Karpas-422 (cell line): ENCODE measurements at places on chromosomes 12 and 14. TPM values are rescaled to one million over a fixed set of nuclear protein-coding genes. Genes with fewer than 3 reads are reported as not detected.

GRCh38 chr14:83255015-83255726 lies 1721.5 kb upstream of the SEL1L start:
- H3K27ac ChIP-seq = no peak overlapping the region
- H3K36me3 ChIP-seq = no peaks in the 10 kb centered on the region
- DNase-seq = peak; percentile 45
- H3K4me3 ChIP-seq = no peak overlapping the region
- H3K27me3 ChIP-seq = no peaks in the 10 kb centered on the region

GRCh38 chr14:24132976-24133375 lies 2.5 kb downstream of the FITM1 start:
- peaks cover 23% of the 10 kb centered on the region for H3K4me1 ChIP-seq
- H3K4me3 ChIP-seq = no peak overlapping the region
- no peak for DNase-seq
- H3K27ac ChIP-seq = no peak overlapping the region
- H3K27me3 ChIP-seq = no peaks in the 10 kb centered on the region

DNA sequence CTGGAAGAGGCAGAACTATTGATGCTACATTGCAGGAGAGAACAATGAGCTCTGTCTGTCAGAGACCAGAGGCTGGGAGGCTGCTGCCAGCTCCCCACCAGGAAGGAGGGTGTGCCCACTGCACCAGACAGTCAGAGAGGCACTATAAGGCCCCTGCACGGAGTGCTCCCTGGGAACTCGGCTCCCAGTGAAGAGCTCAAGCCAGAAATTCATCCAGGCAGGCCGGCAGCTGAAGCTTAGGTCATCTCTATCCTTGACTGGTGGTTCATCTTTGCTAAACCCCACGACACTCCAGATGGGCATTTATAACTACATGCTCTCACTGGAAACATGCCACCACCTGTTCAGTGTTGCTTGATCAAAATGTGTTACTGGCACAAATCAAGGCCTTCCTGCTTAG lies 65.1 kb upstream of the GPATCH2L start:
- no peaks in the 10 kb centered on the region for H3K36me3 ChIP-seq
- no peaks in the 10 kb centered on the region for H3K4me1 ChIP-seq
- H3K27ac ChIP-seq = no peak overlapping the region
- DNase-seq = no peak
- H3K4me3 ChIP-seq = no peak overlapping the region

MFAP5 gene
- total RNA-seq = not detected in 2 replicates

FOS gene
- total RNA-seq = 3.8 and 5.5 TPM in 2 replicates

DNA sequence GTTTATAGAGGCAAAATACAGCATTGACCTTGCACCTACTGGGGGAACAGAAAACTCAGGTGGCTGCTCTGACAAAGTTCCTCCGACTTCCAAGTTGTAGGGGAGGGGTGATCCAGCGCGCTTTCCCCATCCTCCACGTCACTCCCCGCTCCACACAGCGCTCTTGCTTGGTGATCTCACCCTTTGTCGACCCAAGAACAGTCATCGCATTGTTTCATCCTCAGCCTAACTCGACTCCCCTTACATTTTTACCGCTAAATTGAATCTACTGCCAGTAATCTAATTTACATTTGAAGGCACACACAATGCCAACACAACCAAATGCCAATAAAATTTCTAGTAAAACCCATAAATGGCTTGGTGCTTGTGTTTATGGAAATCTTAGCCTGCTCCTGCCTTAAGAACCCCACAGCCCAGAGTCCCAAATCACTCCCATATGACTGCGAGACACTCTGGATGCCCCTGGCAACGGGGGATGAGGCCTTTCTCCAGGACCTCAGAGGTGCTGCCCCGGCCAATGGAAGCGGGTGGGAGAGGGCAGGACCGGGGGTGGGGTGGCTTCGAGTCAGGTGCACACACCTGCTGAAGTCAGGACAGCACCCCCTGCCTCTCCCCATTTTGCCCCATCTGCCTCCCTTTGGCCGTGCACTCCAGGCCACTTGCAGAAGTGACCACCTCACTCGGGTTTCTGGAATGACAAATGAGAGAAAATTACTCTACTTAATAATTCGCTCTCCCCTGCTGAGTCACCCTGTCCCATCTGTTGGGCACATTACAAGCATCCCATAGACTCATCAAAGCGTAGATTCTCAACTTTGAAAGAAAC lies 98.2 kb upstream of the GSC start:
- H3K4me3 ChIP-seq = no peak overlapping the region
- no peak for DNase-seq
- H3K27ac ChIP-seq = no peak overlapping the region
- H3K27me3 ChIP-seq = 0 out of 2 replicates have a peak, but pooled peaks cover 3% of the 10 kb centered on the region
- no peaks in the 10 kb centered on the region for H3K36me3 ChIP-seq

DNA sequence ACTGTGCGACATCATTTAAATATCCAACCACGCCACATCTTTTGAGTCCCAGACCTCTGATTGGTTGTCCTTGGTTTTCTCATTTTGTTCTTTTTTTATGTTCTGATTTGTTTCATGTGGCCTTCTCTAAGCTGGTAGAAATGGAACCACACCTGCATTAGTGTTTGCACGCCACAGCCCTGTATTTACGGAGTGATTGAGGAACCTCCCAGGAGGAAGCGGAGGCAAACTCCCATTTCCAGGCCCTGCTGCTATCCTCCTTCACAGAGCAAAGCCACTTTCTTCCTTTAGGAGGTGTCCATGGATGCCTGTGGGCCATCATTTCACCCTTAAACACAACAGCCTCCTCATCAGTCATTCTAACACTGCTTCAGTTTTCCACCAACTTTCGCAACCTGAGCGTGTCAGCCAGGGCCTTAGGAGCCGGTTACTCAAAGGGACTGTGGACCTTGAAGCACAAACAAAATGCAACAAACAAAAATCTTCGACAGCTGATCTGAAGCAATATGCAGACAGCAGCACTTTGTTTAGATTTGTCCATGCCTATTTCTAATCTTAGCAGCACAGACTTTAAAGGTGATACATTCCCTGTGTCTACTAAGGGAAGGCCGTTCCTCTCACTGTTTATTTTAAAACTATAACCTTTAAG lies 1258.1 kb upstream of the TMEM132C start:
- no peaks in the 10 kb centered on the region for H3K27me3 ChIP-seq
- H3K36me3 ChIP-seq = no peaks in the 10 kb centered on the region
- DNase-seq = no peak
- H3K4me1 ChIP-seq = no peaks in the 10 kb centered on the region
- H3K4me3 ChIP-seq = no peak overlapping the region

GRCh38 chr14:96221109-96221650 lies 16.5 kb downstream of the BDKRB2 start:
- H3K27me3 ChIP-seq = no peaks in the 10 kb centered on the region
- H3K4me3 ChIP-seq = no peak overlapping the region
- no peak overlapping the region for H3K27ac ChIP-seq
- no peaks in the 10 kb centered on the region for H3K36me3 ChIP-seq
- no peak for DNase-seq
- H3K4me1 ChIP-seq = no peaks in the 10 kb centered on the region

DNA sequence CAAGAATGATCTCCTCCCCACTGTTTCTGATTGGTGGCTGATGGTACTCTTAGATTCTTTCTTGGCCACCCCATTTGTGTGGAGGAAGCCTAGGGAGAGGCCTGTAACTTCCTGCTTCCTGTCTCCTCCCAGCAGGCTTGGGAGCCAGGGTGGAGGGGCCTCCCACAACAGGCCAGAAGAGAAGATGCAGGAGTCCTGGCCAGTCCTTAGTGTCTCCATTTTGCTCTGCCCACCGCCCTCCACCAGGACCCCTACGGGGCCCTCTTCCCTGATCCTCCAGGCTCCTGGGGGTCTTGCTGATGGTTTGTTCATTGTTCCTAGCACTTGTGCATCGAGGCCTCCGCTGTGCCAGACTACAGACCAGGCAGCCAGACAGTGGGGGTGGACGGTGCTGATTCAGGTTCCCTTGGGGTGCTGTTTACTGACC lies 6.8 kb downstream of the TSPAN9 start:
- H3K4me1 ChIP-seq = peaks cover 5% of the 10 kb centered on the region; the same call in 1 of the 2 replicates
- no peaks in the 10 kb centered on the region for H3K27me3 ChIP-seq
- no peak for DNase-seq
- no peaks in the 10 kb centered on the region for H3K36me3 ChIP-seq
- H3K4me3 ChIP-seq = no peak overlapping the region

- no peak for DNase-seq
- no peak overlapping the region for H3K4me3 ChIP-seq
- no peak overlapping the region for H3K27ac ChIP-seq
- peaks cover 7% of the 10 kb centered on the region for H3K4me1 ChIP-seq
- H3K27me3 ChIP-seq = no peaks in the 10 kb centered on the region
Measured at GRCh38 chr12:85065837-85066482, 29.8 kb downstream of the LRRIQ1 start.

KLRK1 gene
- total RNA-seq = not detected in 2 replicates

CLEC4E gene
- 1.4 TPM in 1 of 2 replicates, not detected in the other for total RNA-seq

GRCh38 chr14:74309125-74310022 lies 6.6 kb upstream of the ABCD4 start:
- peaks cover 5% of the 10 kb centered on the region for H3K4me1 ChIP-seq
- H3K36me3 ChIP-seq = no peaks in the 10 kb centered on the region
- H3K27me3 ChIP-seq = no peaks in the 10 kb centered on the region
- H3K27ac ChIP-seq = no peak overlapping the region
- no peak overlapping the region for H3K4me3 ChIP-seq

- H3K4me3 ChIP-seq = no peak overlapping the region
- no peak overlapping the region for H3K27ac ChIP-seq
- peaks cover 12% of the 10 kb centered on the region for H3K4me1 ChIP-seq
Measured at GRCh38 chr14:87999277-87999676, 5.7 kb upstream of the GPR65 start.

- peak; percentile 71 for DNase-seq
- H3K27ac ChIP-seq = peak overlapping the region; percentile 75
- peak overlapping the region; percentile 85 for H3K4me3 ChIP-seq
- peaks cover 57% of the 10 kb centered on the region for H3K4me1 ChIP-seq
Measured at GRCh38 chr12:26938701-26939062, 412 bp downstream of the FGFR1OP2 start.

TAS2R20 gene
- 4.0 and 18.2 TPM in 2 replicates for total RNA-seq

GRCh38 chr14:42490536-42490935 lies 883.9 kb downstream of the LRFN5 start:
- H3K27ac ChIP-seq = no peak overlapping the region
- no peaks in the 10 kb centered on the region for H3K27me3 ChIP-seq
- H3K36me3 ChIP-seq = no peaks in the 10 kb centered on the region
- no peak for DNase-seq
- H3K4me3 ChIP-seq = no peak overlapping the region

TAS2R8 gene
- total RNA-seq = 0.52 TPM in 1 of 2 replicates, not detected in the other

GRCh38 chr14:98786456-98786855 lies 485.5 kb downstream of the BCL11B start:
- no peaks in the 10 kb centered on the region for H3K36me3 ChIP-seq
- H3K4me3 ChIP-seq = no peak overlapping the region
- no peak overlapping the region for H3K27ac ChIP-seq
- peaks cover 8% of the 10 kb centered on the region for H3K4me1 ChIP-seq

FGF6 gene
- not detected in 2 replicates for total RNA-seq

DNA sequence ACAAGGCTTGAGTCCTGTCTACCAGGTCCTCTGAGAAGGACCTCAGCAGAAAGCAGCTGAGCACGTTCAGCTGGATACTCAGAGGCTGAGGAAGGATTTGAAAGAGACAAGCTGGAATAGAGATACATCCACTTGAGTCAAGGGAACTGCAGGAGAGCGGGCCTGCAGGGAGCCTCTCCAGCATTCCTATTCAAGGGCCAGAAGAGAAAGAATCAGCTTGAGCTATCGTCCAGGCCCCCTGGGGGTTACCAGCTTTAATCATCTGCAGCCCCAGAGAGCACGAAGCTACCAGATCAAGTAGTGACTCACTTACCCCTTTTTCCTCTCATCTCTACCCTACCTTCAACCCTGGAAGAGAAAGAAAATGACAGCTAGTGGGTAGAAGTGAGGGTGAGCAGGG lies 80.9 kb downstream of the NDUFA12 start:
- no peaks in the 10 kb centered on the region for H3K36me3 ChIP-seq
- H3K27ac ChIP-seq = no peak overlapping the region
- H3K27me3 ChIP-seq = no peaks in the 10 kb centered on the region
- no peaks in the 10 kb centered on the region for H3K4me1 ChIP-seq

DNA sequence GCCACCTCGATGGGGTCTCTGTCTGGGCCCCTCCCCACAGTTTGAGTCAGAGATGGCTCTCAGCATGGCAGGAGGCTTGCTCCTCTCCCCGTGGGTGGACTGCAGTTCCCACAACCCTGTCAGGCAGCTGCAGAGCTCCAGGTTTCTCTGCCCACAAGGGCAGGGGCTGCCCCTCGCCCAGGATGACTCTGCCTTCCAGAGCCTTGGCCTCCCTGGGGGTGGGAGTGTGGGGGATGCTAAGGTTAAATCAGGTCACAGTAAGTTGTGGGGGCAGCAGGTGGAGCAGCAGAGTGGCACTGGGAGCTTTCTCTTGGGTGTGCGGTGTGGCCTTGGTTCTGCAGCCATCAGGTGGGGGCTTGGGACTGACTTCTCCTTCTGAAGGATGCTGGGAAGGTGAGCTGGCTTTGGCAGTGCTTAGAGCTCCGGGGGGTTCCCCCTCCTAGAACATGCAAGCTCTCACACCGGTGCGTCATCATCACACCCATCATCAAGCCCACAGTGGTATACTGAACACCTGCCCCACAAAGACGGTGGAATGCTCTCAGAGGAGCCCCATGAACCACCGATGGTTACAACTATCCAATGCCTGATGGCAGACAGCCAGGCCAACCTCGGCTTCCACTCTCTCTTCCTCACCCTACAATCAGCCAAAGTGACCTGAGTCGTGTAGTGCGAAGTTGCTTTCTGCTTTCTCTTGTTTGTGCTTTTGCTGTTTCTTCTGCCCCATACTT lies 39.7 kb downstream of the ERH start:
- no peak for DNase-seq
- no peak overlapping the region for H3K4me3 ChIP-seq
- no peak overlapping the region for H3K27ac ChIP-seq
- peaks cover 30% of the 10 kb centered on the region for H3K4me1 ChIP-seq

DNA sequence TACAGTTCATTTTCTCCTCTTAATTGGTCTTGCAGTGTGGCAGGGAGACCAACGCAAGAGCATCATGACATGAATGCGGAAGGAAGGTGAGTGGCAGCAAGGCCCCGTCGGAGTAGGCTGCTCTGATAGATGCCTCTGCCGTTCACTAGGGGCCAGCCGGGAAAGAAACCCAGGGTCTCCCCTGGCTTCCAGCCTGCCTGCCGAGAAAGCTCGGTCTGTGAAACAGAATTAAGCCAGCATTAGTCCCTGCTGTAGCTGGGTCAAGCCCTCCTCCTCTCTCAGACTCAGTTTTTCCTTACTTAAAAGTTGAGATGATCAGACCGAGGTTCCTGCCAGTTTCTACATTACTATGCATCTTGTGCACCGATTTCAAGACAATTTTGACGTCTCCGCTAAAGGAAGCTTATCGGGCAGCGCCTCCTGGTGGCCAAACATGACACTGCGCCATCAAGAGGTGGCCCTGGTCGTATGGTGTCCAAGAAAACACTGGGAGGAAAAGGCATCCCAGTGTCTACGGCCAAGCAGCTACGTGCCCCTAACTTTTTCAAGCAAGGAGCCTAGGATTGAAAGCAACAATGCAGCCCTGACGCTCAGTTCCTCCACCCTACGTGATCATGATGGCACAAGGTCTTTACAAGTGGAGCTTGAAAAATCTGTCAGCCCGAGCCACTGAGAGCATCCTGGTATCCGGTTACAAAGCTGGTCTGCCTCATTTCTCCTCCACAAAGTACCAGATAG lies 131.6 kb downstream of the KSR2 start:
- H3K4me3 ChIP-seq = no peak overlapping the region
- no peaks in the 10 kb centered on the region for H3K27me3 ChIP-seq
- H3K36me3 ChIP-seq = no peaks in the 10 kb centered on the region
- no peaks in the 10 kb centered on the region for H3K4me1 ChIP-seq
- DNase-seq = peak; percentile 90

EPYC gene
- not detected in 2 replicates for total RNA-seq

C12orf50 gene
- total RNA-seq = 0.18 TPM in 1 of 2 replicates, not detected in the other
